Naive B cell (primary cell): ENCODE measurements at places on chromosomes 2 and 18. TPM values are rescaled to one million over a fixed set of nuclear protein-coding genes. Genes with fewer than 3 reads are reported as not detected.
A peak's percentile ranks its signal among the peaks of the same experiment; 100 is the strongest.

- no peak overlapping the region for H3K4me3 ChIP-seq
- peaks cover 39% of the 10 kb centered on the region for H3K27me3 ChIP-seq
- peaks cover 5% of the 10 kb centered on the region for H3K36me3 ChIP-seq
- H3K27ac ChIP-seq = peak overlapping the region; percentile 2
- no peaks in the 10 kb centered on the region for H3K4me1 ChIP-seq
- no peak for DNase-seq
These were observed 72.6 kb downstream of the CELF4 start for GRCh38 chr18:37492952-37493351.

- peaks cover 11% of the 10 kb centered on the region for H3K36me3 ChIP-seq
- peaks cover 70% of the 10 kb centered on the region for H3K4me1 ChIP-seq
- peak overlapping the region; percentile 100 for H3K27ac ChIP-seq
- peak overlapping the region; percentile 40 for H3K4me3 ChIP-seq
- DNase-seq = no peak
These were observed 1.7 kb upstream of the SP100 start for GRCh38 chr2:230414302-230414701.

Gene CNGA3
- not detected for polyA plus RNA-seq

Gene L3MBTL4
- 7.0 TPM for polyA plus RNA-seq

GRCh38 chr2:33146102-33146501 is 199.3 kb downstream of the LTBP1 start:
- peaks cover 4% of the 10 kb centered on the region for H3K27me3 ChIP-seq
- H3K4me3 ChIP-seq = no peak overlapping the region
- no peaks in the 10 kb centered on the region for H3K4me1 ChIP-seq
- no peak overlapping the region for H3K27ac ChIP-seq
- no peaks in the 10 kb centered on the region for H3K36me3 ChIP-seq
- no peak for DNase-seq

- no peaks in the 10 kb centered on the region for H3K4me1 ChIP-seq
- no peaks in the 10 kb centered on the region for H3K36me3 ChIP-seq
- no peak overlapping the region for H3K27ac ChIP-seq
- no peak for DNase-seq
- no peaks in the 10 kb centered on the region for H3K27me3 ChIP-seq
- H3K4me3 ChIP-seq = no peak overlapping the region
These were observed 143.7 kb downstream of the LRATD1 start for GRCh38 chr2:14776216-14776615.

GRCh38 chr18:44066541-44066940 is 614.1 kb upstream of the SETBP1 start:
- H3K27ac ChIP-seq = no peak overlapping the region
- no peak overlapping the region for H3K4me3 ChIP-seq
- H3K4me1 ChIP-seq = no peaks in the 10 kb centered on the region
- no peaks in the 10 kb centered on the region for H3K27me3 ChIP-seq
- no peak for DNase-seq

Gene POMC
- polyA plus RNA-seq = 5.6 TPM

Gene SPATA3
- not detected for polyA plus RNA-seq

Gene GKN2
- polyA plus RNA-seq = not detected

DNA sequence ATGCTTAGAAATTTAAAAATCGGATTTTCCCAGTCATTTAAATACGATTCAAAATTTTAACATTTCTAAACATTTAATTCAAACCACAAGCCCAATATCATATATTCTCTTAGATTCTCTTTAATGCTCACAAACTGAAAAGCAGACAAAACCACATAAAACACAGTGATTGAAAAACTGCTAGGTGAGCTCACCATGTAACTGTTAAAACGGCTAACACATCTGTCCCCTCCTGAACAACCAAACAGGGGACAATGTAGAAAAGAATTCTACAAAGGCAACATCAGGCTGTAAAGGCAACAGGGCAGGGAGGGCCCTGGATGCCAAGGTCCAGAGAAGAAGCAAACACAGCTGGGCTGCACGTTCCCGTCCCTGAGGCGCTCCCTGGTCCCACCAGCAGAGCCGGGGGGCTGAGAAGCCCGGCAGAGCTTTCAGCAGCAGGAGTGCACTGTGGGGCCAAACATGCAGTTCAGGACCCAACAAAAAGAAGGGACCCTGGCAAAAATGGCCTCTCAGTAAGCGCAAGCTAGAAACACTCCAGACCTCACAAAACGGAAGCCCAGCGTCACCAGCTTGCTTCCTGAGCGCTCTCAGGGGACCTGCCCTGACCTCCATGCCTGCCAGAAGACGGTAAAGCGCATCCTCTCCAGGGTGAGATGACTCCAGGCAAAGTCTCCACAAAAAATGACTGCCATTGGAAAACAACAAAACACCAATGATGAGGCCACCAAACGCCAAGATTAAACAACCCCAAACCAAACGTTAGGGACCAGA is 40.5 kb downstream of the NDUFA10 start:
- no peak overlapping the region for H3K27ac ChIP-seq
- peaks cover 35% of the 10 kb centered on the region for H3K36me3 ChIP-seq
- H3K4me1 ChIP-seq = no peaks in the 10 kb centered on the region

Gene KCNJ3
- polyA plus RNA-seq = not detected

DNA sequence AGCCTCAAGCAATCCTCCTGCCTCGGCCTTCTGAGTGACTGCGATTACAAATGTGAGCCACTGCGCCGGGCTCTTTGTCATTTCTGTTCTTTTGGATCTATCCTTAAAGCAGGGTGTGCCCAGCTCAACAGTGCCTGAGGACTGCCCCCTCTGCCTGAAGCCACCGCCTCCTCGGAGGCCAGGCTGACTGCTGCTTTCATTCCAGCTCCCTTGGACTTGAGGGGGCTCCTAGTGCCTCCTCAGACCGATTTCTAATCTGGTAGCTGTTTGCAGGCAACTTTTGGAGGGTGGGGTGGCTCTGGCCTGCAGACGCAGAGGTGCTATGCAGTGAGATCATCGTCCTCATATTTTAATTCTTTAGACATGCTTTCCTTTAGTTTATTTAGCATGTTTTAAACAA is 35.9 kb upstream of the KLF11 start:
- no peak for DNase-seq
- H3K27ac ChIP-seq = no peak overlapping the region
- no peak overlapping the region for H3K4me3 ChIP-seq
- peaks cover 8% of the 10 kb centered on the region for H3K27me3 ChIP-seq

GRCh38 chr18:36672437-36673344 is 156.1 kb downstream of the TPGS2 start:
- no peaks in the 10 kb centered on the region for H3K27me3 ChIP-seq
- H3K27ac ChIP-seq = no peak overlapping the region
- no peaks in the 10 kb centered on the region for H3K4me1 ChIP-seq

DNA sequence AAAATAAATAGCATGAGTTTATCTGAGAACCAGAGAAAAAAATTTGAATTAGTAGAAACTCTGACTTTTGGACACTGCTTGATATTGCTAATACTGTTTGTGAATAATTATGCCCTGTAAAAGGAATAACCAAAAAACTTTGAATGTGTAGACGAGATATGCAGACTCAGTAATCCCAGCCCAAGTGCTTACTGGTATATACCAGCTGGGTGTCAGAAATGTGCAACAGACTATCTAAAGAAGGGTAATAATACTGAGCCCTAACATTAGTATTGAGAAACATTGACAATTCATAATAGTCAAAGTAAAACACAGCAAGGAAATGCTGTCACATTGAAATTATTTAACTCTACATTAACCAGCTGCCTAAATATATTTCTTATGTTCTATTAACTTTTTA is 60.5 kb upstream of the ZC3H15 start:
- no peak for DNase-seq
- peaks cover 14% of the 10 kb centered on the region for H3K4me1 ChIP-seq
- H3K4me3 ChIP-seq = no peak overlapping the region
- H3K27me3 ChIP-seq = no peaks in the 10 kb centered on the region
- no peak overlapping the region for H3K27ac ChIP-seq
- no peaks in the 10 kb centered on the region for H3K36me3 ChIP-seq

- DNase-seq = no peak
- no peaks in the 10 kb centered on the region for H3K36me3 ChIP-seq
- H3K27me3 ChIP-seq = peaks cover 12% of the 10 kb centered on the region
- H3K27ac ChIP-seq = no peak overlapping the region
- no peak overlapping the region for H3K4me3 ChIP-seq
- no peaks in the 10 kb centered on the region for H3K4me1 ChIP-seq
These were observed 47.6 kb downstream of the RNF152 start for GRCh38 chr18:61845197-61845596.

DNA sequence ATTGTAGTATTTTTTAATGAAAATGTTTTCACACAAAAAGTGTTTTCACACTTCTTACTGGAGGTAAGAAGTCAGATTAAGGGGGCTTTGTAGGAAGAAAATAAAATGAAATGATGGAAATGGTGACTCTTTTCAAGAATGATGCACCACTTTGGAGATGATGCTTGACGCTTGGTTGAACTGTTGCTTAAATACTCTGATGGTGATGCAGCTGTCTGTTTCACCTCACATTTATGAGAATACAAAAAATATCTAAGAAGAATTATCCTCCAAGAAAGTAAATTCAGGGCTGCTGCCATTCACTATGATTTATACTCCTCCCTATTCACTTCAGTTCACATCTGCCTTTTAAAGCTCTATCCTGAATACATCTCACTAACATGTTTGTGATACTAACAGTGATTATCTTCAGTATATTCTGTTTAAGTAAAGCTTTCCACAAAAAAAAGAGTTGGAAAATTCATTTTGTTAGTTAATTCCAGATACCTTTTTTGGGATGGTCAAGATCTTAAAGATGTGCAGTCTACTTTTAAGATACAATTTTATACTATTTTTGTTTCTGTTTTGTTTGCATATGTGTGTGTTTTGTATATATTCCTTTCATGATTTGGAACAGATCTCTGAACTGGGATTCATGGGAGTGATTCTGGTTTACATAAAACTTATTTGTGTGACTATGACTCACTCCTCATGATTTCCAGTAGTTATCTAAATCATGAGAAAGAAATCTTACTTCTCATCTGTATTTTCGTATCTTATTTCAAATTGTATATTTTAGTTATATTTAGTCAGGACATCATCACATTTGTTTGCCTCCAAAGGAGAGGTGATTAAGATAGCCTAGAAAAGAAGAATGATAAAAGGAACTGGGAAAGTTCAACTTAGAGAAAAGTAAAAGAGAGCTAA is 53.1 kb downstream of the SLC39A10 start:
- H3K4me1 ChIP-seq = peaks cover 18% of the 10 kb centered on the region
- H3K27ac ChIP-seq = no peak overlapping the region
- peaks cover 35% of the 10 kb centered on the region for H3K36me3 ChIP-seq
- no peak overlapping the region for H3K4me3 ChIP-seq
- H3K27me3 ChIP-seq = no peaks in the 10 kb centered on the region

Gene DES
- not detected for polyA plus RNA-seq

Gene DTNA
- polyA plus RNA-seq = not detected

Gene ALPP
- not detected for polyA plus RNA-seq

DNA sequence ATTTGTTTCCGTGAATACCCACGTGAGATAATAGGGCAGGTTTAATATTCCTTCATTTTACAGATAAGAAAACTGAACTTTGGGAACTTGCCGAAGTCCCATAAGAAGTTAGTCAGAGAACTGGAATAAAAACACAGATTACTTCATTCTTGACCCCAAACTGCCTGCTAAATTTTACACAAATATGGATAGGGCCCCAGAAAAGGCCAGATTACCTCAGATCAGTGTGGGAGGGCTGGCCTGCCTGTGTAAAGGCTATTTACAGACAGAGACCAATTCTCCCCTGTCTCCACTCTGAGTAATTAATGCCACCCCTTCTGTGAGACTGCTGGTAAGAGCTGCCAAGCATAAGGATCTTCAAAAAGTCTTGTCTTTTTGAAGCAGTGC is 139.2 kb downstream of the MGAT5 start:
- H3K27ac ChIP-seq = peak overlapping the region; percentile 30
- H3K36me3 ChIP-seq = peaks cover 19% of the 10 kb centered on the region
- H3K4me3 ChIP-seq = no peak overlapping the region

Gene REG3G
- not detected for polyA plus RNA-seq

Gene FN1
- polyA plus RNA-seq = 0.55 TPM

Gene CCDC85A
- not detected for polyA plus RNA-seq

Gene PROKR1
- not detected for polyA plus RNA-seq

DNA sequence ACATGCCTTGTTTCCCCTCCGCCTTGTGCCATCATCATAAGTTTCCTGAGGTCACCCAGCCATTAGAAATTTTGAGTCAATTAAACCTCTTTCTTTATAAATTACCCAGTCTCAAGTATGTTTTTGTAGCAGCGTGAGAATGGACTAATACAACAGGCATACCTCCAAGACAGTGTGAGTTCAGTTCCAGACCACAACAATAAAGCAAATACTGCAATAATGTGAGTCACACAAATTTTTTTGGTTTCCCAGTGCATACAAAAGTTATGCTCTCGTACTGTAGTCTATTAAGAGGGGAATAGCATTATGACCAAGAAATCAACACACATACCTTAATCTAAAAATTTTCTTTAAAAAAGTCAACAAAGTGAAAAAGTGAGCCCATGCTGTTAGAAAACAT is 217.2 kb downstream of the NR4A2 start:
- H3K4me1 ChIP-seq = no peaks in the 10 kb centered on the region
- no peak for DNase-seq
- no peak overlapping the region for H3K4me3 ChIP-seq

DNA sequence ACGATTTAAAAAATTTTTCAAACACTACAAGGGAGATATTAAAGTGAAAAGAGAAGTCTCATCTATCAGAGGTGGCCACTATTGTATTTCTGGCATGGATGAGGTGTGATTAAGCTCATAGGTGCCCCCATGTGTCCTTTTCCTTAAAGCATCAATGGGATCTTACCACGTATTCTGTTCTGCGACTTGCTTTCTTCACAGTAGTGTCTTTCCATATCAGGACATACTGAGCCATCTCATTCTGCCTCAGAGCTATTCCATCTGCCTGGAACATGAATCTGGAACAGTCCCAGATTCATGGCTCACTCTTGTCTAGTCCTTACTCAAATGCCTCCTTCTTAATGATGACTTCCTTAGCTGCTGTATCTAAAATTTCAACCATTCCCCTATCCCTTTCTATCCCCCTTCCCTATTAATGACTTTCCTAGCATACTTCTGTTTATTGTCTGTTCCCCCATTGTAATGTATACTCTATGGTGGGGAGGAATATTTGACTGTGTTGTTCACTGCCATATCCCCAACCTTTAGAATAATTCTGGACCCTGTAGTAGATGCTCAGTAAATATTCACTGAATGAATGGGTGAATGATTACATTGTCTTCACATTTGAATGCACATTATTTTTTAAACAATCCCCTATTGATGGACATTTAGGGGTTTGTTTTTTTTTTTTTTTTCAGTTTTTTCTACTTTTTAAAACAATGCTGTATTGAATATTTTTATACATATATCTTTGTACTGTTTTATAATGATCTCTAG is 11.1 kb downstream of the STAMBP start:
- H3K4me3 ChIP-seq = no peak overlapping the region
- no peak overlapping the region for H3K27ac ChIP-seq
- no peak for DNase-seq
- H3K36me3 ChIP-seq = peaks cover 18% of the 10 kb centered on the region
- no peaks in the 10 kb centered on the region for H3K27me3 ChIP-seq

Gene GNLY
- 20.4 TPM for polyA plus RNA-seq
